ENCODE measurements at places on chromosomes 5 and 9. TPM values are rescaled to one million over a fixed set of nuclear protein-coding genes. Genes with fewer than 3 reads are reported as not detected.

GRCh38 chr5:82942083-82942881 is 134.9 kb downstream of the TMEM167A start:
- DNase-seq: no peak

GRCh38 chr5:23450187-23450586 is 57.2 kb upstream of the PRDM9 start:
- no peak for DNase-seq

GRCh38 chr5:59760785-59761348 is 132.7 kb downstream of the PDE4D start:
- no peak for DNase-seq

- DNase-seq: no peak
Observed at GRCh38 chr5:129972465-129973141, 68.3 kb downstream of the CHSY3 start.

GRCh38 chr5:93054424-93055163 is 526.4 kb downstream of the NR2F1-AS1 start:
- no peak for DNase-seq

DNA sequence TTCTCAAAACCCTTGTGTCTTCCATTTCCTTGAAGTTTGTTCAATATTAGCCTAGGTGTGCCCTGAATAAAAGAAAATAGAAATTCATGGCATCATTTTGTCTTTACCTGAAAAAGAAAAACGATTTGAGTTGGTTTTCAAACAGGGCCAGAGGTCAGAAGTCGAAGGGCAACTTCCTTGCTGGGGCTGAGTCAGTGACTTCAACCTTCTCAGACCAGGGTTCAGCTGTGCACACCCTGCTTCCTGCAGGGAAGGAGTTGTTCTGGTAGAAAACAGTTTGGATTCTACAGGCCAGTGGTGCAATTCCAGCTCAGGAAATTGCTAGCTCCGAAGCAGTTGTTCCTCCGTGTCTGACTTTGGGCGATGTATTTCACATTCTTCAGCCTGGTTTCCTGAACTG is 132.1 kb upstream of the SLC30A5 start:
- no peak for DNase-seq

- DNase-seq: no peak
Observed at GRCh38 chr5:122153774-122154173, 24.4 kb downstream of the ZNF474 start.

DNA sequence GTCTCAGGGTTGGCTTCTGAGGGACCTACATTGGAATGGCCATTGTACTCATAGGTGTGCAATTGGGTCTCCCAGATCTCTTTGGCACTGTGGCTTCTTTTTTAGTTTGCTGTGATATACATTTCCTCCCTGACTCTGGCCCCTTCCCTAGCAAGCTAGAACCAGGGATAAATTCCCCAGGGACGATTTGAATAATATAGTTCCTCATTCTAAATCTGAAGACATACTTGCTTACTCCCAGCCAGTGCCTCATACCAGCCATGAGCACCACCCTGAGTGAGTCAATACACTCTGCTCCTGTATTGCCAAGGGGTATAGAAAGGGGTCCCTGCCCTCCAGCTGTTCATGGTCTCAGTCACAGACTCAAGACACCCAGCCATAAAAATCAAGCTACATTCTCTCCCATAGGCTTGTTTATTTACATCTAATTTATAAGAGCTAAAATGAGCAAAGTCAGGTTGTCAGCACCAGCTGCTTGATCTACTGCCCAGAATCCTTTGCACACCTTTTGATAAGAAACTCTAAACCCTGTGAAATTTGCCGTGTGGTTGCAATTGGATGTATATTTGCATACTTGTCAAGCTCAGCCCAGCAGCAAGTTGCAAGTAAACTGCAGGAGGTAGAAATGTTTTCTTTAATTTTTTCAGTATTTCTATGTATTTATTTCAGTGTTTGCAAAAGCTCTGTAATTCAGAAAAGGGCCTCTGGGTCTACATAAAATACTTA is 219.9 kb upstream of the IRX1 start:
- DNase-seq: no peak

GRCh38 chr5:64292611-64293215 is 127.1 kb downstream of the RNF180 start:
- DNase-seq: no peak

DNA sequence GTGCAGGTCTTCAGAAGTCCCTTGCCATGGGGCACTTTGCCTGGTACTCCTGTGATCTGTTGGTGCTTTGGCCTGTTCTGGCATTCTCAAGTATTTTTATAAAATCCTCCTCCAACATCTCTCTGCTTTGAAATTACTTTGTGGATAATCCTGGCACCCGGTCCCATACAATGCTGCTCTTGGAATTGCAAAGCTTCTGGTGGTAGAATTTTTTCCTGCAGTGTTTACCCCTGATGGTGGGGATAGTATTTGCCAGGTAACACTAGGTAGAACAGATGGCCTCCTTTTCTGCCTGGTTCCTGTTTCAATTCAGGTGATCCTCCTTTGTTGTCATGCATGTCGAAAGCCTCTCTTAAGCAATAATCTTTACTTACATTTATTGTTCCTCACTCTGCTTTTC is 109.8 kb upstream of the ATP10B start:
- no peak for DNase-seq

GRCh38 chr5:117494188-117494587 is 919.6 kb upstream of the SEMA6A start:
- no peak for DNase-seq

GRCh38 chr5:138942861-138943260 is 67.7 kb upstream of the LRRTM2 start:
- DNase-seq: no peak

DNA sequence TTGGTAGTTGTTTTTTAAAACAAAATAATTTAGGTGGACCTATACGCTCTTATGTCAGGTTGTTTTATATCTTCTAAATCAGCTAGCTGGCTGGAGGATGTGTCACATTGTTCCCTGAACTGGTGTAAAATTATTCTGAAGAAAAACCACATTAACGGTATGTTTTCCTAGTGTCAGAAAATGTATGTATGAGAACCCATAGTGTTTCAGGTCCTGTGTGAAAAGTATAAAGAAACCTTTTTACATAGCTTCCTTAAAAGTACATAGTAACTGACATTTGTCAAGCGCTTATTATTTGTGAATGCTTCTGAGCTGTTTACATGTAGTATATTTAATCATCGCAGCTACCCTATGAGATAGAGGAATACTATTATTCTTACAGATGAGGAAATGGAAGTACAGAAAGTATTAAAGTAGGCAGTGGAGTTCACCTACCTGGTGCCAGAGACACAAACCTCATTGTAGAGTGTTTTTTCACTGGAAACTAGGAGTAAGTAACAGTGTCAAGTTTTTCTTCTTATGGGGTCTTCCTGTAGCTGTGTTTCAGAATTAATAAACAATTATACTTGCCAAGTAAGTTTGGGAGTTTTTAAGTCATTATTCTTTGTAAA is 10.4 kb upstream of the FAM120AOS start:
- DNase-seq: no peak

GRCh38 chr9:134212809-134213507 is 48.6 kb upstream of the RNU6ATAC start:
- no peak for DNase-seq

Gene FAM13B
- total RNA-seq: 20.3 TPM

Gene LIX1
- total RNA-seq: not detected

Gene PCA3
- total RNA-seq: not detected

Gene HSPB3
- not detected for total RNA-seq

Gene INPP5E
- 21.8 TPM for total RNA-seq

Gene RICTOR
- 28.2 TPM for total RNA-seq

Gene STK32A
- total RNA-seq: not detected

Gene OBP2B
- total RNA-seq: not detected

Measured in activated T-helper 2 cell treated with anti-CD3 and anti-CD28 coated beads, Interferon-gamma antibody, Interleukin-2, Interleukin-4, amounts not matched to agents 10 μg/mL and 5 μg/mL and 100 μg/mL, durations not matched to agents 14 hours and 24 hours and 36 hours (primary cell).